ENCODE measurements at places on chromosomes 3 and 15.

- no peak for DNase-seq
These were observed 53.4 kb downstream of the SYNPR start for GRCh38 chr3:63331520-63331919.

- no peak for DNase-seq
These were observed 23.1 kb downstream of the ZBTB38 start for GRCh38 chr3:141391298-141391990.

- DNase-seq: no peak
These were observed 60.1 kb upstream of the ICE2 start for GRCh38 chr15:60539016-60539415.

- no peak for DNase-seq
These were observed 21.9 kb downstream of the EID1 start for GRCh38 chr15:48899793-48900192.

DNA sequence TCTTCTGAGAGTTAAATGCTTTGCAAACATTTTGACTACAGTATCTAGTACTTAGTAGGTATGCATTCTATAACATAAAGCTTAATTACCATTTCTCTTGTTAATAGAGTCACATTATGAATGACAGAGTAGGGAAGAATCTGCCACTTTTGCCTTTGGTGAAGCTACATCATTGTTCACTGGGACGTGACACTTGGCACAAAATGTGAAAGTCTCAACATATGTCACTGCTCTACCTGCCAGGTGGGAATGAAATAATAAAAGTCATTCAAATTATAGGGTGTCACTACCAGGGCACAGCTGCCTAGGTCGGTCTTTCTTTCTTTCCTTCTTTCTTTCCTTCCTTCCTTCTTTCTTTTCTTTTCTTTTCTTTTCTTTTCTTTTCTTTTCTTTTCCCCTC lies 17.6 kb downstream of the GPR87 start:
- DNase-seq: no peak

DNA sequence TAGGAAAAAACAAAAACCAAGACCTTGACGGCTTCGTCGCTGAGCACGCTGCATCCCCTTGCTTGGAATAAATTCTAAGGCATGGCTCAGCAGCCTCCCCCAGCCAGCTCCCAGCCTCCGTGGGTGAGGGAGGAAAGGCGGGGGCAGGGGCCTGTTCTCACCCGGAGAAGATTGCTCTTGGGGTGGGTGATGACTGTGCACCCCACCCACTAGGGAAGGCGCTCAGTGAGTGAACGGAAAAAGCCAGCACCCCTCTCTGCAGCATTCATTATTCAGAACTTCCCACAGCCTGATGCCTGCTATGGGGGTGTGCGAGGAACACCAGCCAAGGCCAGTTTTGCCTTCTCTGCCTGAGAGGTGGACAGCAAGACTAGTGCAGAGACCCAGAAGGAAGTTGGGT lies 19.3 kb upstream of the NTRK3 start:
- DNase-seq: no peak

GRCh38 chr3:123724306-123724705 lies 139.5 kb upstream of the HACD2 start:
- DNase-seq: no peak

DNA sequence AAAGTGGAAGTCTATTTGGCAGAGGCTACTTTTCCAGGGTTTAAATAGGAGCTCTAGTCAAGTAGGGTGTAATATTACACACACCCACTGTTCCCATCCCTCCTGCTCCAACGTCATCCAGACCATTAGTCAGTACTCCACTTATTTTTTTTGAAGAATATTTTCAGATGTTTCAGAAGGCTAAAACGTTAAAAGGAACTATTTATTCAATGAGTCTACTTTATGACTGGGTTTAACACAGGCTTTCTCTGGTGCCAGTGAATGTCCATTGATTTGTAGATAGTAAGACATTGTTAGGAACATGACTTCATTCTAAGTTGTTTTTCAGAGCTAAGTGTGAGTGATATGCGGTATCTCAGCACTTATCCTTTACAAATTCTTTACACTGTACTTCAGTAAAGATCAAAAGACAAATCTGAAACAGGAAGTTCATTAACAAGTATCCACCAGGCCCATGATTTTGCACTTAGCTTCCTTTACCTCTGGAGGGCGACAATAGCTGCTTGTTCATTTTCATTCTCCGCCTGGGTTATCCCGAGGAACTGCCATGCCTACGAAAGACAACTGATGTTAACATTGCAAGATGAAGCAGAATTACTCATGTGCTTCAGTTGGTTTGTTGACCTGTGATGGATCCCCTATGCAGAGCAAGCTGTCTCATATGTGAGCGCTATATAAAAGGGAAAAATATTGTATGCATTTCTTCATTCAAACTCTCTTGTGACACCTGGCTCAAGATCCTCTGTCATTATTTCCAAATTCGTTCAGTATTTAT lies 158.7 kb downstream of the USP13 start:
- DNase-seq: no peak

DNA sequence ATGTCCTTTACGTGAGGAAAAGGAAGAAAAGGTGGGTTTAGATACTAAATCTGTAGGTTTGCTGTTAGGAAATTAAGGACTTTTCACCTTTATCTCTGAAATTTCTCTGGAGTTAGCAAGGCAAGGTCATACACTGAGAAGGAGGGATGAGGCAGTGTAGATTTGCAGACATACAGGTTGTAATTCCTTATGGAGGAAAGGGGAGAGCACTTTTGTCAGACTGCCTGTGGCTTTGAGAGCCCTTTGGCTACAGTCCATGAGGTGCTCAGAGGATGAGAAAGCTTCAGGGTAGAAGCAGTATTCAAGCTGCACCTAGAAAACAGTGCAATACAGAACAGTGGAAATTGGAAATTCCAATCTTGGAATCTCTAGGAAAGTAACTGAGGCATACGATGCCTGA lies 8.3 kb downstream of the RPL14 start:
- no peak for DNase-seq

- DNase-seq: no peak
These were observed 97.8 kb downstream of the RPL22L1 start for GRCh38 chr3:170772175-170772574.

DNA sequence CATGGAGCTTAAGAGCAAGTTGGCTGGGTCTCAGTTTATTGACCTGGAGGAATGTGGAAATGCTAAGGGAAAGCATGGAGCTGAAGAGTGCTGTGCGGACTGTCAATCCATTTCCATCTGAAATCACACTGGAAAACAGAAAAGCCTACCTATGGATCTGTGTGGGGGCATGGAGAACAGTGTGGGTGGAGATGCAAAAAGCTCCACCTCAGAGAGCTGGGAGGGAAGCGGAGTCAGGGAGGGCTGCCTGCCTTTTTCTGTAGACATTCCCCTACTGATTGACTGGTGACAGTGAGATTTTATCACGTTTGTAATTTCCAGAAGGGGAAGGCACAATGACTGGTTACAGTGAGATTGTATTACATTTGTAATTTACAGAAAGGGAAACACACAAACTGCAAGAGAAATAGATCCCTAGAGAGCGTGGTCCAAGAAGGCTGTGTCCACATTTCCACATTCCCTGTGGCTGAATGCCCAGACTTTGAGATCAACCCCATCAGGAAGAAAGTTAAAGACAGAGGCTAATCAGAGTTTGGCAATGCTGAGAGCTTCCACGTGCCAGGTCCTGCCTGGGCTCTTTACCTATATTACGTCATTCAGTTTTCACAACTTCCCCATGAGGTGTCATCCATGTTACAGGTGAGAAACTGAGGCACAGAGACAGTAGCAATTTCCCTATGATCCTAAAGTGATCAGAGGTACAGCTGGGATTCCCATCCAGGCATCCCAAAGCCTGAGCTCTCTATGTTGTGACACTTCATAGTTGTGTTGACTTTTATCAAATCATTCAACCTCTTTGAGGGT lies 67.7 kb upstream of the NSMCE3 start:
- DNase-seq: no peak

- DNase-seq: no peak
These were observed 61.0 kb upstream of the PPARG start for GRCh38 chr3:12227833-12228232.

DNA sequence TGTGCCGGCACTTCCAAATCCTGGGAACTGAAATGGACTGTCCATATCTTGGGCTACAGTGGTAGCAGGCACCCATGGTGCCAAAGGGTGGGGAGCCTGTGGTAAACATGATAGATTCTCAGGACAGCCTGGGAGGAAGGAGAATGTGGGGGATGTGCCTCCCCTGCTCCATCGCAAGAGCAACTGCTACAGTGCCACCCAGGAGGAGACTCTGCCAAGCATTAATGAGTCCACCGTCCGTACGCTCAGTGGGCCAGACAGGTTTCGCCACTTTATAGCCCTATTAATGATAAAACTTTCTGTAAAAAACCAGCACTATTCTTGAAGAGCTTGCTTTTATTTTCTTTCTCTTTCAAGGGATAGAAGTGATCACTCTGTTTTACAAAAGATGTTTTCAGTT lies 75.2 kb downstream of the FMN1 start:
- DNase-seq: no peak

GRCh38 chr3:175869404-175869803 lies 1010.3 kb downstream of the NAALADL2 start:
- DNase-seq: no peak

DNA sequence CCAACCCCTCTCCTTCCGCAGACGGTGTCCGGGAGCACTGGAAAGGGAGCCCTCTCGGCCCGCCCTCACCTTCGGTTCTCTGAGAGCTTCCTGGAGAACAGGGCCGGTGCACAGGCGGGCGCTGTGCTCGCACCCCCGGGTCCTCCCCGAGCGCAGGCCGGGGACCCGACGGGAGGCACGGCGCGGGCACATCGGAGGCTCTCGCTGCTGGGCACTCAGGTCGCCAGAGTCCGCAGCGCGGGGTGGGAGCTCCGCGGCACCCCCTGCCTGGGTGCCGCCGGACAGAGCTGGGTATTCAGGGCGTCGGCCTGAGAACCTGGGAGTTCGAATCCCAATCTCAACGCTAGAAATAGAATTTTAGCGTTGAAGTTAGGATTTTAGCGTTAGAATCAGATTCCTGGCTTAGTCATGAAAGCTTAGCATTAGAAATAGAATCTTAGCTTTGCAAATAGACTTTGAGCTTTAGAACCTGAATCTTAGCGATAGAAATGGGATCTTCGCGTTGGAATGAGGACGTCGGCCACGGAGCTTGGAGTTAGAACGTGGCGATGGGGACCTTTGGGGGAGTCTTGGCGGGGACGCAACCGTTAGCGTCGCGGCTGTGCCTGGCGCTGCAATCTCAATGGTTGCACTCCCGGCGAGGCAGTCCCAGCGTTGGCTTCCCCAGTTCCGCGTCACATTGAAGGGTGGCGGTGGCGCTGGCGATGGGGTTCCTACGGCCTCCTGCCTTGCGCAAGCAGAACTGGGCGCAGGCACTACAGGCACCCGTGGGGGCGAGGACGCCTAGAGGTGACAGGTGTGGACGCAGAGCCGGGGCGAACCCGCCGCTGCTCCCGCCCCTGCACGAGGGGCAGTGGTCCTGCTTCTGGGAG lies 549 bp downstream of the TRH start:
- DNase-seq: no peak

DNA sequence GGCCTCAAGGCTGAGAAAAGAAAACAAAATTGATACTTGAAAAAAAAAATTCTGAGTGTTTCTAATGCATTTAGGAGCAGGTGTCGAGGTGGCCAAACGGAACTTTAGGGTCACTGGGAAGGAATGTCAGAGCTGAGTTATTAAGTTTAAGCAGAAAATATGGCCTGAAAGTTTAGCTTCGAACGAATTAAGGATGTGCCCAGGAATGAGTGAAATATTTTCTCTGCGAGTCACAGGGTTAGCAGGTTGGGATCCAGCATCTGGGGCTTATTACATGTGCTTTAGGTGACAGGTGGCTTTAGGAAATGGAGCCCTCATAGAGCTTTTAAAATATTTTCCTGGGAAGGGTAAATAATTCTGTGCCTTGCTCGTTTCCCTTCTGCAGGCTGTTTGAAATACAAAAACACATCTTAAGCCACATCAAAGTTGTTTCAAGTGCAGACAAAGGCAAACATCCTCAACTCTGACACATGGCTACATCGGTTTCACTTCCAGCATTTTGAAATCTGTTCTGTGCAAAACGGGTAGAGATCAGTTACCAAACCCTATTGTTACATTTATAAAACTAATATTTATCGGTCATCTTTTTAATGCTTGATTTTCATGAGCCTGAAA lies 143.1 kb upstream of the ARRDC4 start:
- DNase-seq: no peak

GRCh38 chr15:81948751-81949150 lies 97.1 kb downstream of the MEX3B start:
- no peak for DNase-seq

Measured in C1 segment of cervical spinal cord (tissue), 14 donors.